Esophagus squamous epithelium (tissue), 5 donors: ENCODE measurements at places on chromosomes 7 and 10.

- no peak for DNase-seq
These were observed 32.8 kb upstream of the CDK14 start for GRCh38 chr7:90563286-90563685.

DNA sequence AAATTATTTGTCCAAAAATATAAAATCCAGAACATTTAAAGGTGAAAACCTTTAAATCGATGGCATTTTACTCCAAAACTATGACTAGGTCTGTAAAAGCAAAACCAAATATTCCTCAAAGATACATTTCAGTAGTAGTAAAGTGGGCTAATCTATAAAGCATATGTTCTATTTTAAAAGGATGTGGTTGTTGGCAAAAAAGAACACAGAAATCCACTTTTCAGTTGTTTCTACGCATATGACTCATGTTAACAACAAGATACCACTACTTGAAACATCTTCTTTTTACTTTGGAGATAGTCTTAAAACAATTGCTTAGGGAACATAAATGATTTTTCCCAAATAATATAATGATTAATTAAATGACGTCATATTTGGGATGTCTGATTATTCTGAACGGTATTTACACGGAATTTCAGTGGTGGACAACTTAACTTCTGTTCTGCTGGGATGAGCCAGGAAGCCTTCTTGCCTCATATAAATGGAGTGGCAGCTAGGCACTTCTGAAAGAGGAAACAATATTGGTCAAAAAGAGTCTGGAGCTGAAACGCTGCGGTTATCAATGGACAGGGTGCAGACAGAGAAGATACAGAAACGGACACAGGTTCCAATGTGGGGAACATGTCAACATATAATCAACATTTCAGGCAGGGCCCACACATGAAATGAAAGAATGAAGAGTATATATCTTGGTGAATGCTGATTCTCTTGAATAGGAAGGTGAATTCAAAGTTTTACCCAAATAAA is 78.5 kb downstream of the ETV1 start:
- no peak for DNase-seq

GRCh38 chr10:57776688-57777432 is 490.8 kb downstream of the IPMK start:
- DNase-seq, result no peak

- DNase-seq, result no peak
These were observed 11.8 kb upstream of the CAMK2G start for GRCh38 chr10:73886085-73886529.

DNA sequence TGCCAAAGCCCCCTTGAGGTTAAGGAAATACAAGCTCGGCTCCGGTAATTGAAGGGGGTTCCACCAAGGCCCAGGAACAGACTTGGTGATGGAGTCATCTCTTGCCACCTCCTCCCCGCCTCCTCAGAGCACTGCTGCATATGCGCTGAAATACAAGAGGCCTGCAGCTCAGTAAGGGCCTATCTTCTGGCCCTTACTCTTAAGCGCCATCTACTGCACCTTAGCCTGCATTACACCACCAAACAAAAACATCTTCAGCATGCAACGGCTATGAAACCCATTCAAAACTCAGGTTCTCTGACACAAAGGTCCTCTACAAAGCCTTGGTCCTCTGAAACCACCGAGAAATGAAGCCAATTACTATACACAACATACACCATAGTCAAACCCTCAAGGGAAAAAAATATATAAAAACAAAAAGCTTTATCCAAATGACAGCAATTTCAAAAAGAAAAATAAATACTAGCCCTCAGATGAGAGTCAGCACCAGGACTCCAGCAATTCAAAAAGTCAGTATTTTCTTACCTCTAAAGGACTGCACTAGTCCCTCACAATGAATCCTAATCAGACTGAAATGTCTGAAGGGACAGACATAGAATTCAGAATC is 176.8 kb upstream of the TBX20 start:
- no peak for DNase-seq

- DNase-seq, result no peak
These were observed 78.5 kb downstream of the SHH start for GRCh38 chr7:155733582-155734444.

DNA sequence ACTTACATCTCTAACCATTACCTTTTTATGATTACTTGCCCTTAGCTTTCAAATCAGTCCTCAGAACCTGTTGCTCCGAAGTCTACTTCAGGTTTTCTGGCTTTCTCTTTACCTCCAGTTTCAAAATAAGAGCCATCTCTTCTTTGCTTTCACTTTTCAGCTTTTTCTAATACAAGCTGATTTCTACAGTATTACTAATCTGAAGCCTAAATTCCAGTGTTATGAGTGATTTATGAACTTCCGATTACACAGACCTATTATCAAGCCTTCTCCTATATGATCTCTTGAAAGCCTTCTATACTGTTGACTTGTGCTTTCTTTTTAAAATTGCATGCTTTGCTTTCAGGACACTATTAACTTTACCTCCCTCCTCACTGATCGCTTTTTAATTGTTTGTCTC is 1307.8 kb upstream of the CELF2 start:
- no peak for DNase-seq

GRCh38 chr10:105990529-105990928 is 1174.0 kb downstream of the SORCS1 start:
- no peak for DNase-seq

GRCh38 chr10:16195178-16195769 is 241.5 kb upstream of the PTER start:
- DNase-seq, result no peak

DNA sequence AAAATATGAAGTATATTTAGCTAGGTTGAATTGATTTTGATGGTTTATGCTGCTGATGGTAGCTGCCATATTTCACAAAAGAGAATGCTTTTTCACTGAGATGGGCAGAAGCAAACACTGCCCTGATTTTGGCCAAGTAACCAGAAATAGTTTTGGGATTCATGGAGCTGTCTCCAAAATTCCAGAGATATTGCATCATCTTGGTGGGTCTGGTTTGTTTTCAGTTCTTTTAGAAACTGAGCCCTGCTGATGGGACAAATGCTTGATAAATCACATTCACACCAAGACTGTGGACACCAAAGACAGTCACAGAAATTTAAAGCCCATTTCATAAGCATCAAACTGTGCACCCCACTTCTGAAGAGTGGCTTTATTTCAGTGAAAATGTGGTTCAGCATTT is 140.5 kb downstream of the BICC1 start:
- no peak for DNase-seq

DNA sequence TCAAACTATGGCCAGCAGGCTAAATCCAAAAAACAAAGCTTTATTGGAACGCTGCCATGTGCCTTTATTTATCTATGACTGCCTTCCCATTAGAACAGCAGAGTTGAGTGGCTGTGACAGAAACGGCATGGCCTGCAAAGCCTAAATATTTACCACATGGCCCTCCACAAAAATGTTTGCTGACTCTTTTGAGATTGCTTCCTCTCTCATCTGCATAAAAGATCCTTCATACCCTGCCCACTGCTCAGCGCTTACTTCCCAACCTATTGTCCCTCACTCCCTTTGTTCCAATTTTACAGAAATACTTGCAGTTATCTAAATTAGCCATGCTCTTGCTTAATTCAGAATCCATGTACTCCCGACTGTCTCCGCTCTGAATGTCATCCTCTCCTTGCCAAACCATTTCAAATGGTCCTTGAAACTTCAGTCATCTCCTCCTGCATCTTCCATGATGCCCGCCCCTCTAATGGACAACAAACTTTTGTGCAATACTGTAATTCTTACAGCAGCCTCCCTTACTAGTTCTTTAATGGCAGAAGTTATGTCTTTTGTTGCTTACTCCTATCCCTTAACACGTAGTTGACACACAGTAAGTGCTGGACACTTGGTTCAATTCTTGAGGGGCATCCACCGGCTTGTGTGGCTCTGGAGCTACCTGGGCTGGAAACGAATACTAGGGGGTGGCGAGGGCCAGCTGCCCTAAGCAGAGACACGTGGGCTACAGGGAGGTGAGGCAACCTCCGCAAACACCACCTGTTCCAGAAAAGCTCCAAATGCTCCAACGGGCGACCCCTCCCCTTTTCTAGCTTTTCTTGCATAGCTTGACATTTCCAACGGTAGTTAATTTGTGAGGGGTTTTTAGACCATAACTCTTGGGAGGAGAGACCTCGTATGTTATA is 832 bp downstream of the XRCC2 start:
- no peak for DNase-seq

- no peak for DNase-seq
These were observed 39.5 kb upstream of the PRKG1 start for GRCh38 chr10:51034769-51035168.
